H4 (cell line): ENCODE measurements at places on chromosomes 3 and 15. TPM values are rescaled to one million over a fixed set of nuclear protein-coding genes. Genes with fewer than 3 reads are reported as not detected.

Gene ITIH1
- total RNA-seq: not detected in 2 replicates

Gene SEMA3G
- 0.29 TPM in 1 of 2 replicates, not detected in the other for total RNA-seq

Gene INKA1
- 0.68 and 2.1 TPM in 2 replicates for total RNA-seq

Gene NOX5
- not detected in 2 replicates for total RNA-seq

DNA sequence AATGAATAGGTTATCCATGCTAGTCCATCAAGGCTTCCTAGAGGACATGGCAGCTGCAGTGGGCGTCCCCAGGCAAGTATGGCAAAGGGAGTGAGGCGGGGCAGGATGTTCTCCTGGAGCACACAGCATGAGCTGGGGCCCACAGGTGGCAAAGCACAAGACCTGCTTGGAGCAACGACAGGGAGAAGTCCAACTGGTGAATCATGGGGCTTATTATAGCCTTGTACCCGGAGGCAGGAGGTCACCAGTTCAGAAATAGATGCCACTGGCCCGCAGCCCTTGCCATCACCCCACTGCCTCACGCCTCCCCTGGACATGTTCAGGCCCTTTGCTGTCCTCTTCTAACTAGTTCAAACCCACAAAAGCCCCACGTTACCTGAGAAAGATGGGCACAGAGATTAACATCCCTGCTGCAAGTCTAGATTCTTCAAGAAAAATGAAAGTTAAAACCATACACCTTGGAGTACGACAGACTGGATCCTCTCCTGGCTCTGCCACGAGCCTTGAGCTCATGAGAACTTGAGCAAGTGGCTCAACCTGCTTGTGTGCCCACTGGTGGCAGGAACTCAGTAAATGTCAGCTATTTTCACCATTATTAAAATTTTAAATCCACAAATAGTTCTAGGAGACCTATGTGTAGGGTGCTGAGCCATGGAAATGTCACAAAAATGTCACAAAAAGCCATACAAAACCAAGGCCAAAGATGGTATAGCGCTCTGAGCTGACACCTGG, 1.8 kb upstream of the SRGAP3 start:
- DNase-seq: no peak

GRCh38 chr3:108158251-108158650, 64.0 kb downstream of the IFT57 start:
- DNase-seq: no peak

DNA sequence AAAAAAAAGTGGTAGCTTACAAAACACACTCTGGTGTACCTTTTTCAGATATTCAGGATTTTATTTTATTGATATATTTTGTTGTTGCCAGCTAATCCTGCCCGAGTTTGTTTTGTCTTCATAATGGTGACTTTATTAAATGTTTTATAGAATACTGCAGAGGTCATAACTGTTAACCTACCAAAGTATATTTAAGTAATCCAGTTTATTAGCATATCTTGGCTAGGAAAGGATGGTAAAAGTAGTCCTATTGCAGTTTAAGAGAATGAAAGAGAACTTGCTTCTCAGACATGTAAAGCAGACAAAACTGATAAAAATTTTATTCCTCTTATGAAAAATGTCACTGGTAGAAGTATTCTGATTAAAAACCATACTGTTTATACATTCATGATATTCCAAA, 59.2 kb upstream of the IGSF10 start:
- DNase-seq: no peak

GRCh38 chr3:185701611-185702261, 115.6 kb downstream of the SENP2 start:
- no peak for DNase-seq

DNA sequence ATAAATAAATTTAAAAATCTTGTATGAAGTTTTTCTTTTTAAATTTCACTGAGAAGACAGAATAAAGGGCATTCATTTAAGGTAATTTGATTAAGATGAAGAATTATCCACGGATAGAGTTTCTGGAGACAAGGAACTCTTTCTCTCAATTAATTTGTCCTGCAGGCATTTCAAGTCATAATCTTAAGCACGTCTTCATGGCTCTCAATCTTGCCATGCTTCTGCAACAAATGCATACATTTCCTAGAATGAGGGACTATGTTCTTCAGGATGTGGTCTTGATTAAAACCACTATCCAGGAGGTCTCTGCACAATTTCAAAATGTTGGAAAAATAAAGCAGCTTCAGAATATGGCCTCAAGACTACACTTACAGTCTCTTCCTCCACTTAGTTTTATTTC, 67.6 kb upstream of the LSAMP start:
- no peak for DNase-seq

DNA sequence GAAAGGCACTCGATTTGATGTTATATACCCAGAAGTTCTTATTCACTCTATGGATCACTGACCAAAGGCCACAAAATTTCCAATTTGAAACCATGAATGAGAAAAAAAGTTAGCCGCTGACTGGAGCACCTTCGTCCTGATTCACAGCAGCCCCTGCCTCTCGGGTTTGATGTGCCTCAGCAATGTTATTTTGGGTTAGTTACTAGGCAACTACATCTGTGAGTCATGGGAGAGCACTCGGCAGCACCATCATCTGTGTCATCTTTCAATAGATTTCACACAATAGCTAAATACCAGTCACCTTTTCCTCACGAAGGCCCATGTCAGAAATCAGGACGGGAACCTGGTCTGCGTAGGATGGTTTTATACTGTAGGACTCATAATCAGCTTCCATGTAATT, 269.2 kb downstream of the ZBBX start:
- no peak for DNase-seq

DNA sequence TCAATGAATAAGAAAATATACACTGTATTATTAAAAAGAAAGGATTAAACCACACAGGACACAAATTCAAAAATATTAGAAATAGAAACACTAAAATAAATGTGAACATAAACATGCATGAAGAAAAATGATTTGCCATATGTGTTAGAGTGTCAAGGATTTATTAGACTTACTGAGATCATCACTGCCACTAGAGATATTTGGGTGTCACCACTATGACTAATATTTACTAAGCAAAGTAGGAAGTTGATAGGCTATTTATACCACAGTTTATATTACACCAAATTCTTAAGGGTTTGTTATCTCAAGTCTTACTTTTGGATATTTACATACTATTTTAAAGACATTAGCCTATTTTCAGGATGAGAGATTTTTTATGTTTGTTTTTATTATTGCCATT, 575.0 kb upstream of the SGO1 start:
- DNase-seq: no peak
